ENCODE measurements at places on chromosomes 1 and 21.

- DNase-seq, result no peak
Observed at GRCh38 chr1:241837901-241838300, 10.1 kb upstream of the EXO1 start.

DNA sequence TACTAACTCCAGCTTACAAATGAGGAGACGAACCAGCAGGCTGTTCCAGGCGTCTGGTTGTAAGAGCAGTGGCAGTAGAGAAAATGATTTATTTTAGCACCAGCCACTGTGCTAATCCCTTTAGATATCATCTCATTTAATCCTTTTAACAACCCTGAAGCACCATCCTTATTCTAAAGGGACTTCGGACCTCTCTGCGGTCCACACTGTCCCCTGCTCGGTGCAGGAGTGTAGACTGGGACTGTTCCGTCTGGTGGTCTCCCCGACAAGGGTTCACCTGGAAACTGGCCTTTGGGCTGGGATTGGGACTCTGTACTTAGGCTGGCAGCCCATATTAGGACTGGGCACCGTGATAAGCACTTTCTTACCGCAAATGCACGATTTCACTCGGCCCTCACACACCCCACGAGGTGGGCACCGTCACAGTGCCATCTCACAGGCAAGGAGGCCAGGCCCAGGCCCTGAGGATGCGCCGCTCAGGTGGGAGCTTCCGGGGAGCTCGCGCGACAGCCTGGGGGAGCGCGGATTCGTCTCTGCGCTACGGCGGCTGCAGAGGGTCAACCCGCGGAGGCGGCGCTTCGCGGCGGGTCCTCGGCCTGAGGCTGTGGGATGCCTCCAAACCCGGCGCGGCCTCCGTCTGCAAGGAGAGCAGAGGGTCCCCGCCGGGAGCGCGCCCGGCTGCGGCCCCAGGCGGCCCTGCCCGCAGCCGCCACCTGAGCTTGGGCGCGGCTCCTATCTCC lies 45.2 kb downstream of the ATP1A1 start:
- no peak for DNase-seq

DNA sequence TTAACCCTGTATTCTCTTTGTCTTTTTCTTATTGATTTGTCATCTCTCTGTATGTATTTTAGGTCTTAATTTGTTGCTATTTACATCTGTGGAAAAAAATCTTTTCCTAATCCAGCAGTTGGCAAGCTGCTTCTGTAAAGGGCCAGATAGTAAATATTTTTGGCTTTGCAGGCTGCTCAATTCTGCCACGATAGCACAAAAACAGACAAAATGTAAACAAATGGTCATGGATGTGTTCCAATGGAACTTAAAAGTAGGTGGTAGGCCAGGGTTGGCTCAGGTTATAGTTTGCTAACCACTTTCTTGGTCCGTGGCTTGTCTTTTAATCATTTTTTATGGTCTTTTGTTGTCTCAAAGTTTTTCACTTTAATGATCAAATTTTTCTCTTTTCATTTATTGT lies 371.8 kb downstream of the HHAT start:
- DNase-seq, result no peak

DNA sequence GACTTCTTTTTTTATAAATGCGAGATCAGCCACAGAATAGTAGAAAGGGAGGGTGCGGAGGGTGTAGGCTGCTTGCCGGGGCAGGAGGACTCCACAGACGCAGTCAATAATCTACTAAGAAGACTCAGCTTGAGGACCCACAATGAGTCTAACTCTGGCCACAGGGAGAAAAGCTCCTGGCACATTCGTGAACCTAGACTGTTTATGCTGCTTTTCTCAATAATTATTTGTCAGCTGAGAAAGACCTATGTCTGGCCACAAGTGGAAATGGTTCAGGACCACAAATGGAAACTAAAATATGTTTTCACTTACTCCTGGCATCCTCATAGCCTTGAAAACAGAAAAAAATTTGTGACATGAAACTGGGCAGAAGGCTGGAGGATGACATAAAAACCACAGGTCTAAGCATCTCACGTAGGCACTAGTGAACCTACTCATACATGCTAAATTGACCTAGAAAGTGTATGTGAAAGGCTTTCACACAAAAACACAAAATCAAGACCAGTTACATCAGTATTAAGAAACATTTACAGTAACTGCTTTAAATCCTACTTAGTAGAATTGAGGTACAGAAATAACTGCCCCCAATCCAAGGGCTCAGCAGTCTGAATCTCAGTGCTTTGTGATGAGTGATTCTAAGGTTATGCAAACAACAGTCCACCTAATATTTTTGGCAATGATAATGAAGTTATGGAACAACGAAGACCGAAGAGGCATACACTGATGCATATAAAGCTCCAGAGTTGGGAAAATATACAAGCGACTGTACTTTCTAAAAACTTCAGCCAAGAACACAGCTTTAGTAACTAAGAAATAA lies 159.5 kb downstream of the SLC45A1 start:
- no peak for DNase-seq

- DNase-seq, result no peak
Observed at GRCh38 chr1:12188657-12189327, 22.0 kb downstream of the TNFRSF1B start.

- DNase-seq, result no peak
Observed at GRCh38 chr1:21115098-21115760, 61.5 kb downstream of the EIF4G3 start.

- no peak for DNase-seq
Observed at GRCh38 chr1:27332536-27333281, 9.1 kb upstream of the SYTL1 start.

GRCh38 chr1:31586376-31587327 lies 10.3 kb downstream of the TINAGL1 start:
- DNase-seq, result no peak

GRCh38 chr1:221669441-221669840 lies 72.4 kb downstream of the DUSP10 start:
- no peak for DNase-seq

GRCh38 chr1:243489681-243490546 lies 234.1 kb downstream of the SDCCAG8 start:
- DNase-seq, result no peak

DNA sequence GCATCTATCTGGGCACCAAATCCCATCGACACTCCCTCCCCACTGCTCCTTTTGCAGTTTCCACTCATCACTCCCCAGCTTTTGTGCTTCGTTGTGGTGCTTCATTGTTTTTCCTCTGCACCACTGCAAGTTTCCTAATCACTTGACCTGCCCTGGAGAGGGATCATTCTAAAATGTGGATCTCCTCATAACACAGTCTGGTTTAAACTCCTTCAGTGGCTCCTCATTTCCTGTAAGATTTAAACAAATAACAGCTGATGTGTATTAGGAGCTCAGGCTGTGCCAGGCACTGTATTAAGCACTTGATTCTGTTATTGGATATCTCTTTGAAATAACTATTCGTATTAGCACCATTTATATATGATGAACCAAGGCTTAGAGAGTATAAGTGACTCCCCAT lies 51.3 kb downstream of the MAP10 start:
- no peak for DNase-seq

GRCh38 chr1:178725466-178726086 lies 532 bp downstream of the RALGPS2 start:
- no peak for DNase-seq

- DNase-seq, result no peak
Observed at GRCh38 chr1:216425577-216425976, 2.3 kb upstream of the USH2A start.

GRCh38 chr1:27341525-27342252 lies at the start of gene SYTL1:
TSS of gene SYTL1 (plus strand) at chr1:27342022. CDS start at chr1:27345335, 3,313 bp downstream.
- DNase-seq, result peak; percentile 41

GRCh38 chr1:98546319-98546718 lies 115.2 kb upstream of the SNX7 start:
- no peak for DNase-seq

DNA sequence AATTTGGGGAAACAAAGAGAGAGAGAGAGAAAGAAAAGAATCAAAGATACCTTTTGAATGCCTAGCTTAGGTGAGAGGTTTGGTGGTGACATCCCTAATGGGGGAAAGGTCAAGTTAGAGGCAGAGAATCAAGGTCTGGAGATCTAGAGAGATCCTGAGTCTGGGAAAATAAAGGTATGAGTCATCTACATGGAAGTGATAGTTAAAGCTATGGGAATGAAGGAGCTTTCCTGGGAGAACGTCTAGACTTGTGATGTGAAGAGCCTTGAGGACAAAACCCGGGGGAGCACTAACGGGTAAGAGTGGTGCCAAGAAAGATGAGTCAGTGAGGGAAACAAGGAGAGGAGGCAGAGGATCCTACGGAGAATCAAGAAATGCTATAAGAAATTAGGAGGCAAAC lies 110.8 kb upstream of the RUNX1 start:
- no peak for DNase-seq

GRCh38 chr1:207396168-207396746 lies 57.9 kb upstream of the CR2 start:
- DNase-seq, result no peak

DNA sequence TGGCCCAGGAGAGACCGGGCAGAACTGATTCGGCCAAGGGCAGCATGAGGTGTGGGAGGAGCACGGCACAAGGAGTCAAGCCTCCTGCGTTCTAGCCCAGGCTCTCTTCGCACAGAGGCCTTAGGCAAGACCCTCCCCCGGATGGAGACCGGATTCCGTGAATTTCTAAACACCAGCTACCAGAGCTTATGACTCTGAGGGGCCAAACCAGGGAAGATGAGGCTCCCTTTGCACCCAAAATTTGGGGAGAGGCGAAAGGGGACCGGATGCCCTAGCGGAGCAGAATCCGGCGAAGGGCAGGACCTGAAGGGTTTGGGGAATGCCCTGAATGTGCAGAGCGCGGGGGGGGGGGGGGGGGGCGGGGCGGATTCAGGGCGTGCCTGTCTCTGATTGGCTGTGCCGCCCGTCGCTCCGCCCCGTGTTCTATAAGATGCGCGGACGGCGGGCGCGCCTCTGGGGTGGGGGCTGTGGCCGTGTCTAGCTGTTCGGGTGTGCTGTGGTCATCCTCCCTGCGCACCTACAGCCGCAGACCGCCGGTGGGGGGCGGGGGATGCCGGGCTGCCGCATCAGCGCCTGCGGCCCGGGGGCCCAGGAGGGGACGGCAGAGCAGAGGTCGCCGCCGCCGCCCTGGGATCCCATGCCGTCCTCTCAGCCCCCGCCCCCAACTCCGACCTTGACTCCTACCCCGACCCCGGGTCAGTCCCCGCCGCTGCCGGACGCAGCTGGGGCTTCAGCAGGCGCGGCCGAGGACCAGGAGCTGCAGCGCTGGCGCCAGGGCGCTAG lies at the start of gene TRNP1:
Gene TRNP1 (plus strand): TSS at position 456 of the 783 bp plus-strand sequence. CDS start 95 bp downstream, at position 551.
- no peak for DNase-seq

- DNase-seq, result no peak
Observed at GRCh38 chr1:41812453-41812852, 106.3 kb downstream of the HIVEP3 start.

DNA sequence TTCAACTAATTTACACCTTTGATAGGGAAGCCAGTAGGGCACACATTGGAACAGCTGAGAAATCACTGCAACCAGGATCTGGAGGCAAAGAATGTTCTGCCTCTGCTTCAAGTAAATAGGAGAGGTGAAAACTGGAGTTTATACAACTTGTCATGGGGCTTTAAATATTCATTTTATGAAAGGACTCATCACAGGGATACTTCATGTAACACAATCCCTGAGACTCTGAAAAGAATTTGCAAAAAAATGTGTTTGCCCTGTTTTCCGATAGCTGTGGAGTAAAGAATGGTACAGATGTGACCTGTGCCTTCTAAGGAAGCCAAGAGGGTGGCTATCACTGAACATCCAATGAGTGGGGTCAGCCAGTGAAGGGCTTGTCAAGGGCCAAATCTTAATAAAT lies 152.0 kb downstream of the LMX1A start:
- DNase-seq, result no peak

DNA sequence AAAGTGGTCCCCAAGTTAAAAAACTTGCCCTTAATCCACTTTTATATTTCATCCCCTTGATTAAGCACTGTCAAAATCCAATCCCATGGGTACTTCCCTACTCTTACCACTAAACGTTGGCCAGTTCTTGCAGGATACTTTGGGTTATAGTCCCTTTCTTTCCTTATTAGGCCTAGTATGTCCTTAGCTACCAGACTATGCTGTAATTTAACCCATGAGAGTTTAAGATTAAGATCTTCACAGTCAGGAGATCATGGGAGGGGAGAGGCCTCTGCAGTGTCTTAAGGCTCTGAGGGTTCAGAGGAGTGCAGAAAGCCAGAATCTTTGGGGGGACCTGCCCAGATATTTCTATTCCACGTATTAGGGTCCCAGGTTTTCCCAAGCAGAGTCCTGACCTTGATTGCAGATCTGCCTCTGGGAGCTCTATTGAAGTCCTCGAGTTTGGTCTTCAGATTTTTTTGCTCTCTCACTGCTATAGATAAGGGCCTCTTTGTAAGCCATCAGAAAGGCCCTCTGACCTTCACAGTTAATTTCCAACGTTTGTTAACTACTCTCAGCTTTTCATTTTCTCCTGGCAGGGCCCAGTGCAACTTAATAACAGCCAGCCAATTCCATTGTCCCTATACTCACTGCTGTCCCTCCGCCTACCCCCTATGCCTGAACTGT lies 9.0 kb upstream of the CGN start:
- no peak for DNase-seq

DNA sequence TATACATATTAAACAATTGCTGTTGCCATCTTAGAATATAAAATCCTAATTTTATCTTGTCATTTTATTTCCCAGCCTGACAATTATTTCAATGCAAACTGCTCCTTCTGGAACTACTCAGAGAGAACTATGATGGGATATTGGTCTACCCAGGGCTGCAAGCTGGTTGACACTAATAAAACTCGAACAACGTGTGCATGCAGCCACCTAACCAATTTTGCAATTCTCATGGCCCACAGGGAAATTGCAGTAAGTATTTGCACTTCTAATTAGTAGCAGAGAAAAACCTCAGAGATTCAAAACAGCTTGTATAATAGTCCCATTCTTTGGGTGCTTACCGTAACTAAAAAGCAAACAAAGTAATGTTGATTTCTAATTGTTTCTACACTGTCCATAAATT lies 167.2 kb downstream of the ADGRL2 start:
- DNase-seq, result no peak

GRCh38 chr1:8908388-8909151 lies 30.1 kb upstream of the ENO1 start:
- DNase-seq, result peak; percentile 59

DNA sequence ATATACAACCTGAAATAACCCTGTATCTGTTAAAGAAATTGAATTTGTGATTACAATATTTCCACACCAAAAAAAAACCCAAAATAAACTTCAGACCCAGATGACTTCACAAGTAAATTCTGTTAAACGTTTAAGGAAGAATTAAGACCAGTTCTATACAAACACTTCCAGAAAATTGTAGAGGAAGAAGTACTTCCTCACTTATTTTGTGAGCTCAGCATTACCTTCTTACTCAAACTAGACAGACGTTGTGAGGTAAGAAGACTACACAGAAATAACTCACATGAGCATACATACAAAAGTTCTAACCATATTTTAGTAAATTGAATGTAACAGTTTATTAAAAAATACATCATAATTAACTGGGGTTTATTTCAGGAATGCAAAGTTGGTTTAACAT lies 18.8 kb downstream of the RALGPS2 start:
- DNase-seq, result no peak

DNA sequence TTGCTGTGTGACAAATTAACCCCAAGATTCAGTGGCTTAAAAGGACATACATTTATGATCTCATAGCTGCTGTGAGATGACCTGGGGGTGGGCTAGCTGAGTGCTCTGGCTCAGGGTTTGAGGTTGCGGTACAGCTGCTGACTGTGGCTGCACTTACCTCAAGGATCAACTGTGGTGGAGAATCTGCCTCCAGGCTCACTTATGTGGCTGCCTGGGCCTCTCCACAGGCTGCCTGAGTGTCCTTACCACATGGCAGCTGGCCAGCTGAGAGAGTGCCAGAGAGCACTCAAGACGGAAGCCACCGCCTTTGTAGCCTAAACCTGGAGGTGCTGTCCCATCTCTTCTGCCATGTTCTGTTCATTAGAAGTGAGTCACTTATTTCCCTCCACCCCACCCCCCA lies 5.7 kb downstream of the LRRC71 start:
- no peak for DNase-seq

- no peak for DNase-seq
Observed at GRCh38 chr1:50976111-50976889, 6.3 kb downstream of the CDKN2C start.
